ENCODE measurements at places on chromosomes 4 and X.

- DNase-seq = no peak
Observed at GRCh38 chr4:77002321-77003107, 53.0 kb downstream of the SEPTIN11 start.

GRCh38 chrX:49829016-49829415, at the start of gene PAGE4:
Gene PAGE4 (plus strand): TSS chrX:49829303. CDS start chrX:49830429, 1,126 bp downstream.
- DNase-seq = no peak

GRCh38 chr4:6333301-6334202, 63.9 kb downstream of the WFS1 start:
- no peak for DNase-seq

DNA sequence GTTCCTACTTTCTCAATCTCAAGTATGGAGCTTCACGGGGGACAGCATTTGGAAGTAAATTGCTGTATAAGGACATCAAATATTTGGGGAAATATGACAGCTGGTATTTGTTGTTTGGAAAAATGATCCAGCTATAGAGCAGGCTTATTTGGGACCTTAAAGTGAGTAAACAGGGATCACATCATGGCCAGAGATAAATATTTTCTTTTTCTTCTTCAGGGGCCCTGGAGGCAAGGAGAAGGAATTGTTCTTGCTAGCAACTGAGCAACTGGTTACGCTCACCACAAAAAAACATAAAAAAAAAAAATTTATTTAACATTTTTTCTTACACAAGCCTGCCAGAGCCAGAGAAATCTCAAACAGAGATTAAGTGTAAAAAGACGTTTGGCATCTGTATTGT, 277.2 kb upstream of the UGT8 start:
- DNase-seq = no peak

DNA sequence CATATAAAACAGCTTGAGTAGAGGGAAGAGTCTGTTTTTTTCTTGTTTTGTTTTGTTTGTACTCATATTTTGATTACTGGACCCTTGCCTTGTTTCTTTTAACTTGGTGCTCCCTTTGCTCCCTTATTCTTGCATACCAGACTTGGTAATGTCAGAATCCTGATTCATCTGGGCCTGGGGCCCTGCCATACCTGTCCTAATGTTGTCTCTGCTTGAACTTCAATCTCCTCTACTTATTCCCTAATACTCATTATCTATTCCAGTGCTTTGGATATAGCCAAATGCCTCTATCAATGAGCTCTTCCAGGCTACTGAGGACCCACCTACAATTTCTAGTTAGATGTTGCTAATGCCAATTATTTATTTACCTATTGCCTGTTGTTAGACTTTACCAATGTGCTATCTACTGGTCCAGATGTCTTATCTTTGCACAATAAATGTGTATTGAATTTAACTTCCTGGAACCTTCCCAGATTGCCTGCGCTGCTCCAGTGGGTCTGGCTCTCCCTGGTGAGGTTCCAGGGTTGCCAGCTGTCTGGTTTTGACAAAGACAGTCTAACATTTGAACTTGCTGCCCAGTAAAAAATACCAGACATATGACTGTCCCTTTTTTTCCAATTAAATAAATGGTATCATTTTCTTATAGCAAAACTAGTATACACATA, 64.4 kb upstream of the ACSL4 start:
- DNase-seq = no peak

All from stimulated activated CD8-positive, alpha-beta memory T cell treated with anti-CD3 and anti-CD28 coated beads, Interleukin-4, amount 100 ng/mL, for 1 hour (primary cell).